ENCODE measurements at places on chromosomes 7 and 10.
A peak's percentile ranks its signal among the peaks of the same experiment; 100 is the strongest.

DNA sequence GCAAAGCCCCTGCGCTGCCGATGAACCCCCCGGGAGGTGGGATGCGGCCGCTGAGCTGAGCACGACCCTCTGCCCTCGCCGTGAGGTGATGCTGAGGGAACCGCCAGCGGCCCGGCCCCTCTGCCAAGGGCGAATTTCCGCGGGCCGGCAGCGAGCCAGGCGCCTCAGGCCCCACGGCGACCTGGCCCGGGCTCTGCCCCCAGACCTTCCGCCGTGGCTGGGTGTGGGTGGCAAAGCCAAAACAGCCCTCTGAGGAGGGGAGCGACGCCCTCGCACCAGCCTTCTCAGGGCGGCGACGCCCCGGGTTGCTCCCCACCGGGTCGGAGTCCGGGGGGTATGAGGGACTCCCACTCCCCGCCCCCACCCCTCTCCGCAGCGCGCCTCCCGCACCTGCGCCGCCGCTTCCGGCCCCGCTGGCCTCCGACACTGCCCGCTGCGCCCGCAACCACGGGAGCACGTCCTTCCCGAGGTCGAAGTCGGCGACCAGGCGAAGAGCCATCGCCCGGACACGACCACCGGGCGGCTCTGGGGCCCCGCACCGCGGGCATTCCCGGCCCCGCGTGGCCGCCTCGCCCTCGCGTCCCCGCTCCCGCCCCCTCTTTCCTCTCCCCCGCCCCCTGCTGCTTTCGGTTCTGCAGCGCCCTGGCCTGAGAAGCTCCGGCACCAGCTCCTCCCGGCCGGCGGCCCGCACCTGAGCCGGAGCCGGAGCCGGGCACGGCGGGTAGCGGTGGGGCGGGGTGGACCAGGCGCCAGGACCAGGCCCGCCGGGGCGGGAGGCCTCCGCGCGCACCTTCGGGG lies at the start of gene GSAP:
Gene GSAP (minus strand): TSS at position 527 of the 798 bp plus-strand sequence. CDS start 28 bp downstream, at position 499.
- DNase-seq, result peak; percentile 83

DNA sequence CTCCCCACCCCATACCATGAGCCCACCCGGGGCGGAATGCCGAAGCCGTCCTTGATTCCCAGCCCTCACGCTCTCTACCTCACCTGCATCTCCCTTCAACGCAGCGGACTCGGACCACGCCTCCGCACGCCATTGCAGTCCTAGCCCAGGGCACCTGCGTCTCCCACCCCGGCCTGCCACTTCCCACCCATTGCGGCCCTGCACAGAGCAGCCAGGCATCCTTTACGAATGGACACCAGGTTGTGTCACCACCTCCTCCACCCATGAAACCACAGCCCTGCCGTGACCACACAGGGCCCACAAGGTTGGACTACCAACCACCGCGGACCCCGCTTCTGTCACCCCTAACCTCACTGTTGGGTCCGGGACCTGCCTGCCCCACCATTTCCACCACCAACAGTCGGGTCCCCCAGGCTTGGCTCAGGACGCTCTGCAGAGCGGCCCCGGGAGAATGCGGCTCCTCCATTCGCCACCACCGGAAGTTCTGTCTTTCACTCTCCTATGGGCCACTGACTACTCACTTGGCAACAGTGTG lies 232.5 kb downstream of the MAD1L1 start:
- peak; percentile 24 for DNase-seq

GRCh38 chr10:124743191-124744101 lies 732 bp downstream of the FAM53B start:
- peak; percentile 69 for DNase-seq

GRCh38 chr7:70512761-70513160 lies 619.2 kb upstream of the GALNT17 start:
- no peak for DNase-seq

GRCh38 chr10:111824128-111824527 lies 359.4 kb downstream of the GPAM start:
- DNase-seq, result no peak

DNA sequence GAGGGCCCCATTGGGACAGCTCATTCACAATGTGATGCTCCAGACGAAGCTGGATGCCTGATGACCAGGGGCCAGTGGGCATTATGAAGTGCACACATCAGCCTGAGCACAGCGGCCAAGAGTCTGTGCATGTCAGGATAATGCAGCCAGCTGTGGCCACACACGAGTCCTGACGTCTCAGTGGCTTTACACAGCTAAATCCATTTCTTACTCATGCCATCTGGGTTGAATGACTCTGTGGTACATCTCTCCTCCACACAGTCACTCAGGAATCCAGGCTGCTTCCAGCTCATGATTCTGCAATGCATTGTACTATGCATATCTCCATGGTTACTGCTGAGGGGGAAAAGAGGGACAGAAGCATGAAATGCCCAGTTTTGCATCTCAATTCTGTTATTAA lies 123.6 kb downstream of the PRLHR start:
- no peak for DNase-seq

GRCh38 chr7:117210397-117210796 lies 112.5 kb downstream of the WNT2 start:
- DNase-seq, result no peak

DNA sequence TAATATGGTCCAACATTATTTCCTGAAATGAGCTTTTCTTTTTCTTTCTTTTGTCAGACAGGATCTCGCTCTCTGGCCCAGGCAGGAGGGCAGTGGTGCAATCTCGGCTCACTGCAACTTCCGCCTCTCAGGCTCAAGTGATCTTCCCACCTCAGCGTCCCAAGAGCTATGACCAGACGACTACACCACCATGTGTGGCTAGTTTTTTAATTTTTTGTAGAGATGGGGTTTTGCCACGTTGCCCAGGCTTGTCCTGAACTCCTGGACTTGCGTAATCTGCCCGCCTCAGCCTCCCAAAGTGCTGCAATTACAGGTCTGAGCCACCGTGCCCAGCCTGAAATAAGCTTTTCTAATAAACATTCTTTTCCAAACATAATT lies 48.6 kb downstream of the CUL2 start:
- no peak for DNase-seq

GRCh38 chr10:132489053-132489703 lies 48.4 kb upstream of the INPP5A start:
- no peak for DNase-seq

- DNase-seq, result no peak
Observed at GRCh38 chr10:97135464-97135863, 50.3 kb downstream of the SLIT1 start.

Measured in left ventricle myocardium superior (tissue), 1 donor.